H1 (cell line): ENCODE measurements at places on chromosomes 5 and 9.
A peak's percentile ranks its signal among the peaks of the same experiment; 100 is the strongest.

DNA sequence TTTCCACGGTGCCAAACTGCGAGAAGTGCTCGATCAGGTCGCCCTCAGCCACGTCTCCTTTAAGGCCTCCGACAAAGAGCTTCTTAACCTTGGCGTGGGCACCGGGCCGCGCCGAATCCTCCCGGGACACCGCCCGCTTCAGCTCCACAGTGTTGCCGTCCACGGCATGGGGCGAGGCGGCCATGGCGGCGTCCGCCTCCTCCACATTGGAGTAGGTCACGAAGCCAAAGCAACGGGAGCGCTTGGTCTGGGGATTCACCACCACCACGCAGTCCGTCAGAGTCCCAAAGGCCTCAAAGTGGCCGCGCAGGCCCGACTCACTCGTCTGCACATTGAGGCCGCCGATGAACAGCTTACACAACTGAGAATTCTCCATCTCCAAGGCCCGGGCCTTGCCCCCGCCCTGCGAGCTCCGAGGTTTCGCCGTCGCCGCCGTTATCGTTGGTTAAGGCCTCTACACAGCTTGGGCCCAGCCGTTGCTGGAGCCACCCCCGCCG lies 424 bp downstream of the HNRNPA0 start:
- no peaks in the 10 kb centered on the region for H3K27me3 ChIP-seq
- H3K4me1 ChIP-seq, result no peaks in the 10 kb centered on the region; the same call in 1 of the 2 replicates
- no peak for DNase-seq
- peak overlapping the region; percentile 100 for H3K4me3 ChIP-seq
- H3K27ac ChIP-seq, result peak overlapping the region; percentile 100

DNA sequence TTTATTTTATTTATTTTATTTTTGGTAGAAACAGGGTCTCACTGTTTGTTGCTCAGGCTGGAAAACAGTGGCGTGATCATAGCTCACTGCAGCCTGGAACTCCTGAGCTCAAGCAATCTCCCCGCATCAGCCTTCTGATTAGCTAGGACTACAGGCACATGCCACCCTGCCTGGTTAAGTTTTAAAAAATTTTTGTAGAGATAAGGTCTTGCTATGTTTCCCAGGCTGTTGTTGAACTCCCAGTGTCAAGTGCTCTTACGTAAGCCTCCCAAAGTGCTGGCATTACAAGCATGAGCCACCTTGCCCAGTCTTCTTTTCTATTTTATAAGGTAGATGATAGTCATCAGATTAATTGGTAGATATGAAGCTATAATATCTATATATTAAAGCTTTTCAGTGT lies 382.7 kb downstream of the CDH12 start:
- no peak overlapping the region for H3K4me3 ChIP-seq
- no peaks in the 10 kb centered on the region for H3K36me3 ChIP-seq
- no peaks in the 10 kb centered on the region for H3K27me3 ChIP-seq
- H3K27ac ChIP-seq, result no peak overlapping the region
- DNase-seq, result no peak

DNA sequence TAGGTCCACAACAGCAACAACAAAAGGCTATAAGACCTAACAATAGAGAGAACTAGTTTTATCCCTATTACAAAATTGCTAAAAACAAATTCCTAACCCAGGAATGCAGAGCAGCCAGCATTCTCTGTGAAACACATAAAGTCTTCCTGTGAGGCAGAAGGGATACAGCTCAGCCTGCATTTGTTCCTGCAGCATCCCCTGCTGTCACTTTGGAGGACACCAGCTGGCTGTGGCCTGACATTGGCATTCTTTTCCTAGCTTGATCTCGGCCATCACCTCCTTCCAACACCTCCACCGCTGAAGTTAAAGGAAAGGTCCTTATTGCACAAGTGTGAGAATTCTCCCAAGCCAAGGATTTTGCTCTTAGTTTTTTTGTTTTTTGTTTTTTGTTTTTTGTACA lies 186.1 kb downstream of the SNCAIP start:
- no peaks in the 10 kb centered on the region for H3K36me3 ChIP-seq
- no peak overlapping the region for H3K4me3 ChIP-seq
- no peaks in the 10 kb centered on the region for H3K4me1 ChIP-seq
- DNase-seq, result peak; percentile 23
- H3K27me3 ChIP-seq, result no peaks in the 10 kb centered on the region

DNA sequence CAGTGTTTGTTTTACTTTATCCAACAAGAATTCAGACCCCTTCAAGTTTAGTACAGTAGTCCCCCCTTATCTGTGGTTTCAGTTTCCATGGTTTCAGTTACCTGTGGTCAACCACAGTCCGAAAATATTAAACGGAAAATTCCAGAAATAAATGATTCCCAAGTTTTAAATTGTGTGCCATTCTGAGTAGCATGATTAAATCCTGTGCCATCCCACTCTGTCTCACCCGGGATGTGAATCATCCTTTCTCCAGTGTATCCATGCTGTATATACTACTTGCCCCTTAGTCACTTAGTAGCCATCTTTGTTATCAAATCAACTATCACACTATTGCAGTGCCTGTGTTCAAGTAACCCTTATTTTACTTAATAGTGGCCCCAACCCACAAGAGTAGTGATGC lies 153.8 kb upstream of the RASA1 start:
- no peaks in the 10 kb centered on the region for H3K27me3 ChIP-seq
- no peak for DNase-seq
- H3K4me3 ChIP-seq, result no peak overlapping the region
- H3K4me1 ChIP-seq, result no peaks in the 10 kb centered on the region
- no peak overlapping the region for H3K27ac ChIP-seq

DNA sequence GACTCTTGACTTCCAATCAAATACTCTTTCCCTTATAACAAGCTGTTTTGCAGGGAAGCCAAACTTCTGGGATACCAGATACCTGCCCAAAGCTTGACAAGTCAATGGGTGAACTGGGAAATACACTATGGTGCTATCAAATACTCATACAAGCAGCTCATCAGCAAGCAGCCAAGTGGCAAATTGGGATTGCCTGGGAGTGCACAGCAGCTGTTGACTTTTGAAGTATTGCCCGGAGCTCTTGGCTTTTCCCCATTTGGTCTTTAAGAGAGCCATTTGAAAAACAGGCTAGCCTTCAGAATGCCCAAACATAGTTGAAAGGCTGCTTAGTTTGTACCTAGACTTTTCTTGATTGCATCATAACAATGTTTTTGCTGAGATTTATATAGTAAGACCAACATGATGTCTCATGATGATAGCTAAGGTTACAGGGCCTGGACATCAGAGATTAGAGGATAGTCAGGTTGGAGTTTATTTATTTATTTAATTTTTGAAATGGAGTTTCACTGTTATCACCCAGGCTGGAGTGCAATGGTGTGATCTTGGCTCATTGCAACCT lies 210.1 kb upstream of the ZNF608 start:
- H3K36me3 ChIP-seq, result no peaks in the 10 kb centered on the region; the same call in 1 of the 2 replicates
- H3K4me1 ChIP-seq, result no peaks in the 10 kb centered on the region
- H3K27ac ChIP-seq, result no peak overlapping the region
- no peaks in the 10 kb centered on the region for H3K27me3 ChIP-seq

DNA sequence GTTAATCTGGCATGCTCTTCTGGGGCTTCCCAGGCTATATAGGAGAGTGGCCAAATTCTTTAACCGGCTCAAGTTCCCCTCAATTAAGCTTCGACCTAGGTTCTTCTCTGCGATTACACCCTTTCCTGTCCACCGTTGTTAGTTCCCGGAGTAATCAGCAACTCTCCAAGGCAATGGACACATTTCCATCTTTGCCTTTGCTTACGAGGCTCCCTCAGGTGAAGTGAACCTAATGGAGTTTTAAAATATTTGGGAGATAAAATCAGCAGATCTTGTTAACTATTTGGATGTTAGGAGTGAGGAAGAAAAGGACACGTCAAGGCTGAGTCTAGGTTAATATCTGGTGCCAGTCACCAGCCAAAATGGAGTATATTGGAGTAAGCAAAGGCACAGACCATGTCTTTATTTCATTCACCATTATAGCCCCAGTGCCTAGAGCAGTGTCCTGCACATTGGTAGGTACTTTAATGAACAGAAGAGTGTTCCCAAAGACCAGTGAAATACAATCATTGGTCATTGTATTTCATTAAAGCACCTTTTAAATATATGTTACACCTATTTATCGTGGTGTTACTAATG lies 515 bp downstream of the UTP15 start:
- H3K27ac ChIP-seq, result peak overlapping the region; percentile 73
- DNase-seq, result no peak
- no peaks in the 10 kb centered on the region; the same call in 1 of the 2 replicates for H3K4me1 ChIP-seq
- peaks cover 2% of the 10 kb centered on the region; the same call in 1 of the 2 replicates for H3K36me3 ChIP-seq

DNA sequence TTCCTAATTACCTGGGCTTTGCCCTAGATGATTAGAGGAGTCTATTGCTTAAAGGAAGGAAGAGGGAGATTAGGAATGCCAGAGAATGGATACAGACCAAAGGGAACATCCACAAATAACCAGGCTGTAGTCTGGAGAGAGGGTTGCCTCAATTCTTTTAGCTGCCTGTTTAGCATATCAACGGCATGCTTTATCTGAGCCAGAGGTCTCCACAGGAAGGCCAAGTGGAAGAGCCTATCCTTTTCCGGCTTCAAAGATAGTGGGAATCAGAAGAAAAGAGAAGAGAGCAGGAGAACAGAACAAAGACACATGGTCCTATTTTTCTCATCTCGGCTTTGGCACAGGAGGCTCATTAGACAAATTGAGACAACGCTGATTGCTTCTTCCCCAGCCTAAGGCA lies 142.4 kb downstream of the NMUR2 start:
- H3K4me1 ChIP-seq, result peaks cover 7% of the 10 kb centered on the region
- H3K4me3 ChIP-seq, result no peak overlapping the region
- no peaks in the 10 kb centered on the region for H3K36me3 ChIP-seq
- H3K27me3 ChIP-seq, result peaks cover 13% of the 10 kb centered on the region
- no peak for DNase-seq

DNA sequence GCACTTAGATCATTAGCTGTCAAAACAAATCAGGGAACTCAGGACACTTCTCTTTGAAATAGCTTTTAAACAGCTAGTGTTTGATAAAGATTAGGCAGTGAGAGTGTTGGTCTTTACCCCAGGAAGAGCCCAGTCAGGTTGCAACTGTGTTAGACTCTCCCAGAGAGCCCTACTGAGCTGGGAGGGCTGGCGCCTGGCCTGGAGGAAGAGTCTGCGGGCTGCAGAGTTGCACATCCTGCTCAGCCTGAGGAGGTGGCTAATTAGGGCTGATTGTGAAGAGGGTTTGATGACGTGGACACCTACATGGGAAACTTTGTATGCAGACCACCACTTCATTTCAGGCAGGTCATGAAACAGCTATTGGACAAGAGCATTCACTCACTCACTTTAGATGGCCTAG lies 112.0 kb downstream of the TMEM174 start:
- DNase-seq, result no peak
- no peak overlapping the region for H3K27ac ChIP-seq
- no peaks in the 10 kb centered on the region for H3K27me3 ChIP-seq
- H3K4me1 ChIP-seq, result peaks cover 25% of the 10 kb centered on the region
- no peak overlapping the region for H3K4me3 ChIP-seq

DNA sequence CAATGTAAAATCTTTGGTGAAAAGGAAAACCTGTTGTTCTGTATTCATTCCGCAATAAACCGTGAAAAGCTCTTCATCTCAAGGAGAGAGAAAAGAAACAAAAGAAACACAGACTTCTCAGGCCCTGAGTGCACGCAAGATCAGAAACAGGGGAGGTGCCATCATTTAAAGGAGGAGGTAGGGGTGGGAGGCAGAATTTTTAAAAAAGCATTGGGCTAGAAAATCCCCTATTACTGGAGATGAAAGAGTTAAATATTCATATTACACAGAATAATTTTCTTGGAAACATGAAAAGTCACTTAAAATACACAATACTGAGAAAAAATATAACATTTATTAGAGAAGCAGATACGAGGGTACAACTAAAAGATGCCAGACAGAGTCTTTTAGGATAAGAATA lies 56.3 kb downstream of the USP20 start:
- DNase-seq, result no peak
- peaks cover 7% of the 10 kb centered on the region for H3K36me3 ChIP-seq
- peaks cover 10% of the 10 kb centered on the region for H3K4me1 ChIP-seq
- no peak overlapping the region for H3K27ac ChIP-seq
- H3K27me3 ChIP-seq, result no peaks in the 10 kb centered on the region

- no peak overlapping the region for H3K27ac ChIP-seq
- no peaks in the 10 kb centered on the region for H3K27me3 ChIP-seq
- no peak for DNase-seq
- no peaks in the 10 kb centered on the region; the same call in 1 of the 2 replicates for H3K4me1 ChIP-seq
Observed at GRCh38 chr5:74521401-74521800, 119.1 kb downstream of the ENC1 start.

DNA sequence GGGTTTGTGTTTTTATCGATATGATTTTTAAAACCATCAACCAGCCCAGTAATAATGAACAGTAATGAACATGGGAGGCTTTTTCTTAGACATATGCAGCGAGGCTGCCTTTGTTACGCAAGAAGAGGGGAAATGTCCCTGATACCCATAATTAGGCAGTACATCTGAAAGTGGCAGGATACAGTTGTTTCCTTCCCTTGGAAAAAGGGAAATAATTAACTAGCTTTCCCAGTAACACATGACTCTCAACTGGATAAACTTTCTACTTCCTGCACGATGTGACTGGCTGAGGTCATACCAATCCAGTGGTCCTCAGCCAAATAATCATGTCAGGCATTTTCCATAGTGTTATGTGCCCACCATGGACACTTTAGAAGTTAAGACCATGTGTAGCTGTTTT lies 431.6 kb upstream of the C9orf72 start:
- no peak overlapping the region for H3K27ac ChIP-seq
- H3K4me1 ChIP-seq, result peaks cover 4% of the 10 kb centered on the region; the same call in 1 of the 2 replicates
- DNase-seq, result no peak
- H3K4me3 ChIP-seq, result no peak overlapping the region
- no peaks in the 10 kb centered on the region for H3K27me3 ChIP-seq

DNA sequence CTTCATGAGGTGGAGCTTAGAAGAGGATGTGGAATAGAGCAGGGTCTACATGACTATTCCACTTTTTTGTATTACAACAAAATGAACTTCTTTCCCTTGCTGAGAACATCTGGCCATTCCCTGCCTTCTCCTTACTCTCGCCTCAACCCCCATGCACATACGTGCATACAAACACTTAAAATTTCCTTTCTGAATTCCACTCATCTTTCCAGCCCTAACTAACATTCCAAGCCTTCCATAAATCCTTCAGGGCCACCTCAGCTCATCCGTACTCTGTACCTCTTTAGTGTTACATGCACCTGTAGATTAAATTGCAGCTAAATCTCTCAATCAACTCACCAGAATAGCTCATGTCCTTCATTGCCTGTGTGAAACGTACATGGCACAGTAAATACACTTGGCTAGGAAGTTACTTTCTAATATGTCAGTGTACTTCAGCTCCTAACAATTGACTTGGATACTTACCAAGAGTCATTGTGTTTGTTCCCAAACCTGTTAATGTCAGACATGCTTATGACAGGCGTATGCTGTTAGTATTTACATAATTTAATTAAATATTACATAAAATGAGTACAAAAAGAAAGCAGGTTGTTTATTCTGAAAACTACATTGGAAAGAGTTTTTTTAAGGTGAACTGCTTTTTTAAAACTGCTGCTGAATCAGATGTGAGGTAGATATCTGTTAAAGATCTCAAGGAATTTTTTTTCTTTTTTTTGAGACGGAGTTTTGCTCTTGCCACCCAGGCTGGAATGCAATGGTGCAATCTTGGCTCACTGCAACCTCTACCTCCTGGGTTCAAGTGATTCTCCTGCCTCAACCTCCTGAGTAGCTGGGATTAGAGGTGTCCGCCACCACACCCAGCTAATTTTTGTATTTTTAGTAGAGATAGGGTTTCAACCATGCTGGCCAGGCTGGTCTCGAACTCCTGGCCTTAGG lies 55.7 kb downstream of the GLIS3 start:
- no peak overlapping the region for H3K27ac ChIP-seq
- no peak overlapping the region for H3K4me3 ChIP-seq
- no peaks in the 10 kb centered on the region for H3K4me1 ChIP-seq
- no peaks in the 10 kb centered on the region for H3K36me3 ChIP-seq

GRCh38 chr5:173245319-173246134 lies 10.5 kb upstream of the NKX2-5 start:
- peaks cover 92% of the 10 kb centered on the region for H3K27me3 ChIP-seq
- H3K4me3 ChIP-seq, result peak overlapping the region; percentile 48
- no peaks in the 10 kb centered on the region for H3K36me3 ChIP-seq
- peaks cover 12% of the 10 kb centered on the region for H3K4me1 ChIP-seq
- DNase-seq, result no peak
- H3K27ac ChIP-seq, result no peak overlapping the region
